ENCODE measurements at places on chromosomes 12 and 14.

- no peak for DNase-seq
Measured at GRCh38 chr12:31517994-31518393, 72.9 kb downstream of the DENND5B start.

DNA sequence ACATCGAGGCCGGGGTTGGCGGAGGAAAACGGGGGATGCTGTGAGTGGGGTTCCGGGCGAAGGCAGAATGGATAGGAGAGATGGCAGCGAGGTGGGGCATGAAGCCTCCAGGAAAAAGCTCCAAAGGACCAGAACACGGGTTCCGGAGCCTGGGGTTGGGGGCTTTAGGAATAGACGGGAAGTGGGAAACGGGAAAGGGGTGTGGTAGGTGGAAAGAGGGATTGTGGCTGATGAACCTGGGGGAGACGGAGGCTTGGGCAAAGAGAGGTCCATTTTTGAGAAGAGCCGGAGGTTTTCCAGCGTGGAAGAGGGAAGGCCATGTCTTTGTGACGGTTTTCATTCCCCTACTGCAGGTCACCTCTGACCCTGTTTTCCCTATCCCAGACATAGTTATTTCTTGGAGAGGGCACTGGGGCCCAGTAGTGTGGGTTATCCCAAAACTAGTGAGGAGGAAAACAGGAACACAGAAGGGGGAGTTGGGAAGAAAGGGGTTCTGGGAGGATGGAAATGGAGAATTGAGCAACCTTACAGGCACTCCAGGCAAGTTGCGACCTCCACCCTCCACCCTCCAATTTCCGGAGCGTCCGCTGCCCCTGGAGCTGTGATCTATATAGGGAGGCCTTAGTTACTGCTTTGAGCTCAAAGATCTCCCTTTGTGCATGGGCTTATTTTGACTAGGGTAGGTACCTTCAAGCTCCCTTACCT, 1.1 kb downstream of the ATN1 start:
- no peak for DNase-seq

DNA sequence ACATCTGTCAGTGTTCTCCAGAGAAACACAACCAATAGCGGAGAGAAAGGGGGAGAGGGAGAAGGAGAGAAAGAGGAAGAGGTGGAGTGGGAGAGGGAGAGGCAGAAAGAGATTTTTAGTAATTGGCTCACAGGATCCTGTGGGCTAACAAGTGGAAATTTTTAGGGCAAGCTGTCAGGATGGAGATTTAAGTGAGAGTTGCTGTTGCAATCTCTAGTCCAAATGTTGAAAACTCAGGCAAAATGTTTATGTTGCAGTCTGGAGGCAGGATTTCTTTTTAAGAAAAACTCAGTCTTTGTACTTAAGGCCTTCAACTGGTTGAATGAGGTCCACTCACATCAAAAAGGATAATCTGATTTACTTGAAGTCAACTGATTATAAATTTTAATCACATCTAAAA, 12.5 kb upstream of the GLIPR1L2 start:
- DNase-seq, result no peak

DNA sequence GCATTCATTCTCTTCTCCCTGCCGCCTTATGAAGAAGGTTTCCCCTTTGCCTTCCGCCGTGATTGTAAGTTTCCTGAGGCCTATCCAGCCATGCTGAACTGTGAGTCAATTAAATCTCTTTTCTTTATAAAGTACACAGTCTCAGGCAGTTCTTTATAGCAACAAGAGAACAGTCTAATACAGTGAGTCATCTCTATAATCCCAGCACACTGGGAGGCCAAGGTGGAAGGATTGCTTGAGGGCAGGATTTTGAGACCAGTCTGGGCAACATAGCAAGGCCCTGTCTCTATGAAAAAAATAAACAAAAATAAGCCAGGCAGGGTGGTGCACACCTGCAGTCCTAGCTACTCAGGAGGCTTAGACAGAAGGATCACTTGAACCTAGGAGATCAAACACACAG, 259.9 kb downstream of the CEP128 start:
- no peak for DNase-seq

DNA sequence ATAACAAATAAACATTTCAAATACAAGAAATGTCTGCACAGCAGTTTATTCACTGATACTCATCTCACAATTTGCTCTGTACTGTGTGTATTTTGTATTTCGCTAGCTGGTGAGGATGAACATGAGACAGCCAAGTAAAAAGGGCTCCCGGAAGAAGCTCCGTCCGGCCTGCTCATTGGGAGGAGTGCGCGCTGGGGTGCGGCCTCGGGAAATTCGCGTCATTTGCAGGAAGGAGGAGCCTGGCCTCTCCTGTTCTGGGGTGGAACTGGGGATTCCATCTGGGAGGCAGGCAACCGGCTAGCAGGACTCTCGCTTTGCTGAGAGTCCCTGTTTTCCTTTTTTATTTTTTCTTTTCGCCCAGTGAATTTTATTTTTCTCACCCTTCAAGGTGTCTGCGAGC, 368.4 kb upstream of the TMEM132C start:
- DNase-seq, result no peak

GRCh38 chr14:70064136-70064865, 124.5 kb downstream of the SLC8A3 start:
- DNase-seq, result no peak

- no peak for DNase-seq
Measured at GRCh38 chr14:30678926-30679431, 56.9 kb downstream of the SCFD1 start.

GRCh38 chr12:75646329-75647210, 135.2 kb upstream of the KRR1 start:
- DNase-seq, result no peak
